ENCODE measurements at places on chromosomes 4 and X. TPM values are rescaled to one million over a fixed set of nuclear protein-coding genes. Genes with fewer than 3 reads are reported as not detected.

Gene SULT1B1
- 68.2 TPM for total RNA-seq

Gene FOXR2
- total RNA-seq, result not detected

Gene TLR6
- total RNA-seq, result 1.7 TPM

Gene NDNF
- not detected for total RNA-seq

Gene QRFPR
- not detected for total RNA-seq

Gene TCEAL7
- total RNA-seq, result 10.5 TPM

Gene TEX28
- total RNA-seq, result not detected

Gene CT45A10
- not detected for total RNA-seq

Gene GDPD2
- total RNA-seq, result 0.29 TPM

Gene TEC
- 0.97 TPM for total RNA-seq

Gene PALLD
- 48.2 TPM for total RNA-seq

Gene PSAPL1
- total RNA-seq, result not detected

Gene PUDP
- total RNA-seq, result 24.5 TPM

Gene STPG2
- not detected for total RNA-seq

Gene CXCL6
- 0.25 TPM for total RNA-seq

Gene PLK4
- 37.7 TPM for total RNA-seq

Gene GPRASP3
- total RNA-seq, result 5.1 TPM

Gene POU4F2
- not detected for total RNA-seq

Gene RIBC1
- total RNA-seq, result 0.42 TPM

Gene CENPE
- total RNA-seq, result 50.8 TPM

Gene ERAS
- not detected for total RNA-seq

Gene GYPA
- not detected for total RNA-seq

Gene SCOC
- 38.3 TPM for total RNA-seq

Gene CYBB
- total RNA-seq, result not detected

Gene SMARCA1
- total RNA-seq, result 29.3 TPM

Gene ADGRL3
- not detected for total RNA-seq

Gene EGF
- not detected for total RNA-seq

Gene EFNB1
- 8.8 TPM for total RNA-seq

Gene SLITRK4
- 0.77 TPM for total RNA-seq

Measured in endothelial cell of umbilical vein (primary cell).